ENCODE measurements at places on chromosomes 3 and 15.

GRCh38 chr3:120370463-120370862, 21.3 kb upstream of the LRRC58 start:
- DNase-seq = no peak

DNA sequence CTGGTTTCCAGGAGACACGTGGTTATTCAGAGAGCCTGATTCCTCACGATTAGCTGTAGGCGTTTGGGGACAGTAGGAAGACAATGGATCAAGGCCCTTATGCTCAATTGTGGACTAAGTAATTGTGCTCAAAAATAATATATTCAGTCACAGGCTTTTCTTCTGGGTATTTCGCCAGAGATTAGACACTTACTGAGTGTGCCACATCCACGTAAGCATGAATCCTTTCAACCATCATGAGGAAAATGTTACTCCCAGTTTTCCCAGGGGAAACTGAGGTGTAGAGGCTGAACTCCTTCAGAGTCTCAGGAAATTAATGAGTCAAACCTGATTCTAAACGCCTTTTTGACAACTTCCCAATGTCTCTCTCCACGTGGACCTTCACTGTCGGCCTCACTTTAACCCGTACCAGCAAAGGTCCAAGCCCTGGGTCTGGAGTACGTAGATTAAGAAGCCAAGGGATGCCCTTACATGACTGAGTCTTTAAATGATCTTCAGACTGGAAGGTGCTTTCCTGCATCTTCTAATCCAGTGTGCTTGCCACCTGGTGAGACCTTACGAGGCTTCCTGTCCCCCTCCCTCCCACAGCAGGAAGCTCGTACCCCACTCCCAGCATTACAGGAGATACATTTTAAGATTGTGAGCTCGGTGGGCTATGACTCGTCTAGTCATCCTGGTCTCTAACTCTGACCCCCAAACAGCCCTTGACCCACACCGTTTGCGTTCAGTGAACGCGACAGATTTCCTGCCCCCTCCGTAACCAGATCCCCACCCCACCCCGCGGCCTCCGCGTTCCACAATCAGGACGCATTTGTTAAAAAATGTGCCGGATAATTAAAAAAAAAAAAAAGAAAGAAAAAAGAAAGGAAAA, 1.7 kb downstream of the PKM start:
- no peak for DNase-seq

- DNase-seq = no peak
Observed at GRCh38 chr3:194300936-194301335, 50.2 kb downstream of the CPN2 start.

DNA sequence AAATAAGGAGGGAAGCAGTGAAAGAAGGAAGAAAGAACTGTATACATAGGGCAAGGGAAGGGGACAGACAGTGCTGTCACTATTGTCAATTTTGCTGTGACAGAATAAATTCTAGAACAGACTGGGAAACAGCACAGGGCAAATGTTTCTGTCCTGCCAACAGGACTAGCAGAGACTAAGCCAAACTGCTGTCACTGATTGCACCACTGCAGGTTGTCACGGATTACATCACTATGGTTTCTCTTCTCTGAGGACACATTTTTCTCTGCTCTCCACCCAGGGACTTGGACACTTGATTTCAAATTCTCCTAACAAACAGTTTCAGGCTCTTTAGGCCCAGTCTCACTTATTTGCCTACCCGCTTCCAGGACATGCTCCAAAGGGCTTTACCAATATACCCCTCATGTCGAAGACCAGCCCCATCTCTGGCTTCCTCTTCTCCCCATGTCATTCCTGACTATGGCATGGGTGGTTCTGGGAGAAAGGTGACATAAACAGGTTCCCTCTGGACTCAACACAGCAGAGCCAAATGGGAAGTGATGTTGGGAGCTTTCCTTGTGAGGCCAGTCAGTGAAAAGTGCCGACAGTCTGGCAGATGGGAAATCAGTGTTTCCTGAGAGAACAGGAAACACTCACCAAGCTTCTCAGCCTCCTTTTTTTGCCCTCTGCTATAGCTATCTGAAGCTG, 70.2 kb upstream of the ST3GAL6 start:
- DNase-seq = no peak

GRCh38 chr3:69524816-69525215, 138.9 kb upstream of the FRMD4B start:
- no peak for DNase-seq

GRCh38 chr15:63372018-63372705, 9.5 kb downstream of the CA12 start:
- DNase-seq = no peak

- no peak for DNase-seq
Observed at GRCh38 chr15:60000113-60000823, 3.8 kb upstream of the FOXB1 start.

- no peak for DNase-seq
Observed at GRCh38 chr15:45606413-45606812, 19.2 kb downstream of the BLOC1S6 start.

GRCh38 chr3:117035745-117036144, 326.2 kb downstream of the TUSC7 start:
- DNase-seq = no peak

DNA sequence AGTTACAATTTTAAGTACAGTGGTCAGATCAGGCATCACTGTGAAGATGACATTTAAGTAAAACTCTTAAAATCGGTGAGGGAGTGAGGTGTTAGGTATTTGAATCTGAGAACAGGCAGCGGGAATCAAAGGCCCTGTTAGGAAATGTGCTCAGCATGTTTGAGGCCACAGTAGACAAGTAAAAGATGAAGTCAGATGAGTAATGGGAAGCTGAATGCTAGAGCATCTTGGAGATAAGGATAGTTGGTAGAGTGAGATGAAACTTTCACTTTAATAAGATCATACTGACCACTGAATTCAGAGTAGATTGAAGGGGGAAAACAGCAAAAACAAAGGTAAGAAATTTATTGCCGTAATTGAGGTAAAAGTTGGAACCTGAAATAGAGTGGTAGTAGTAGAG, 61.6 kb downstream of the DCBLD2 start:
- no peak for DNase-seq

GRCh38 chr15:79009379-79009778, 64.5 kb upstream of the CTSH start:
- no peak for DNase-seq
